ENCODE measurements at places on chromosomes 2 and 18.
A peak's percentile ranks its signal among the peaks of the same experiment; 100 is the strongest.

DNA sequence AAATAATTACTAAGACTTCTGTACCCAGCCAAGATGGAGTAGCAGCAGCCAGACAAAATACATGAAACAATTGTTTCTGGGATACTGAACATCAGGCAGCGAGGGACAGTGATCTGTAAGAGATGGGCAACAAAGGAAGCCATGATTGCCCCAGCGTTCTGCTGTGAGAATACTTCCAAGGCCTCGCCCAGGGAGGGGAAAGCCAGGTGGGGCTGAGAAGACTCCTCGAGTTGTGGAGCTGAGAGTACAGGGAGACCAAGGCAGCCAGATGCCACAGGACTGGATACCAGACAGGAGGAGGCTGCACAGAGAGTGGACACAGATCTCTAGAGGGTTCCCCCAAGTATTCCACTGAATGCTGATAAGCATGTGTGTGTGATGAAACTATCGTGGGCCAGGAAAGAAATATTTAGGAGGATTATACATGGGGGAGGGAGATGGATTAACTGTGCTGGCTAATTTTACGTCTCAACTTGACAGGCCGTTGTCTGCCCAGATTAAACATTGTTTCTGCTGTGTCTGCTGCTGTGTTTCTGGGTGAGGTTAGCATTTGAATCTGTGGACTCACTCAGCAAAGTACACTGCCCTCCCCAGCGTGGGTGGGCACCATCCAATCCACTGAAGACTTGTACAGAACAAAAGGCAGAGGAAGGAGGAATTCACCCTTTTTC, 10.2 kb upstream of the LIMS2 start:
- no peak for DNase-seq

DNA sequence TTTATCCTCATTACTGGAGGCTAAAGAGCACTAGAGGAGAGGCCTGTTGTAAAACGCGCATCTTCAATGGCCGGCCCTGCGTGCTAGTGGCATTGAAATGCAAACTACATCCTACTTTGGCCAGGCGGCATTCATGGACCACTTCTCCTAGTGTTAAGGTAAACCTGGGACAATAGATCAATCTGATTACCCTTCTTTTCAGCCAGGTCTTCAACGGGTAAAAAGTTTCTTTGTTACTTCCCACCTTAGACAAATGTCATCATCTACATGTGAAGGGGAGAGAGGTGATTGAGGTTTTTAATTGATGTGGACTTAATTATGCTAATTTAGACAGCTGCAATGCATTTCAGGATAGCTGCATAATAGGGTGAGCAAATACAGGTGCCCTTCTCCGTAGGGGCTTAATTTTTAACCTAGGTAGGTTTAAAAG, 628.0 kb downstream of the ZEB2 start:
- DNase-seq, result no peak

GRCh38 chr2:188974164-188974563, at the start of gene COL3A1:
TSS of gene COL3A1 (plus strand) at chr2:188974373. CDS start at chr2:188974490, 117 bp downstream.
- no peak for DNase-seq

GRCh38 chr18:12989397-12990122, 1.6 kb upstream of the CEP192 start:
- DNase-seq, result no peak

DNA sequence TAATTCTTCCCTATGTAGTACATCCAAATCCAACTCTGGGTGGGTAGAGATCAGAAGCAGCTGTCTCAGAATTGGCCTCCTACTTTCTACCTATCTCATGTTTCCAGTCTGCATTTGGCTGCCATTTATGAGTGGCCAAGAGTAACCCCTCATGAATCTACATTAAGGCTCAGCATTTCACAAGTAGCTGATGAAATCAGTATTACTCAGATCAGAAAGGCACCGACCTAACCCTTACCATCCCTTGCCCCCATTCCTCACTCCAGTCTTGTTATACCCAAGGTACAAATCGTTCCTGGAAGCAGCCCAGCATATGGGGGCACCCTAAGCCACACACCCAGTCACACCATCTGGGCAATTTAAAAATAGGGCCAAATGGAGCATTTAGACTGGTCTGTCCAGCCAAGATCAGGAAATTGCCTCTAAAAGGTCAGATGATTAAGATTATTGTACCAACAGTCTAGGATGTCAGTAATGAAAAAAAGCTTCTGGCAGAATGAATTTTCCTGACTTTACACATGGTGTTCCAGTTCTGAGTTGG, 37.1 kb downstream of the CD28 start:
- DNase-seq, result no peak

DNA sequence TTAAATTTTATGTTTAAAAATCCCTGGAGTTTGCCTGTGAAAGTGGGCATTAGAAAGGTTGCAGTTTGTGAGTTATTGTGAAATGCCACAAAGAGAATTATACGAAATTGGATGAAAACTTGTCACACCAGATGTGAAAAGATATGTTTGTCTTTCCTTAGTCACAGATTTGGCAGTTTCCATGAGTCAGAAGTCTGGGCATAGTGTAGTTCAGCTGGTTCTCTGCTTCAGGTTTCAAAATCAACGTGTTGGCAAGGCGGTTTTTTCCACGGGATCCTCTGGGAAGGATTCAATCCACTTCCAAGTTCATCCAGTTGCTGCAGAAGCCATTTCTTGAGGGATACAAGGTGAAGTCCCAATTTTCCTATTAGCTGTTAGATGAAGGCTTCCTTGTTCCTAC, 658.0 kb upstream of the CDH2 start:
- DNase-seq, result no peak

DNA sequence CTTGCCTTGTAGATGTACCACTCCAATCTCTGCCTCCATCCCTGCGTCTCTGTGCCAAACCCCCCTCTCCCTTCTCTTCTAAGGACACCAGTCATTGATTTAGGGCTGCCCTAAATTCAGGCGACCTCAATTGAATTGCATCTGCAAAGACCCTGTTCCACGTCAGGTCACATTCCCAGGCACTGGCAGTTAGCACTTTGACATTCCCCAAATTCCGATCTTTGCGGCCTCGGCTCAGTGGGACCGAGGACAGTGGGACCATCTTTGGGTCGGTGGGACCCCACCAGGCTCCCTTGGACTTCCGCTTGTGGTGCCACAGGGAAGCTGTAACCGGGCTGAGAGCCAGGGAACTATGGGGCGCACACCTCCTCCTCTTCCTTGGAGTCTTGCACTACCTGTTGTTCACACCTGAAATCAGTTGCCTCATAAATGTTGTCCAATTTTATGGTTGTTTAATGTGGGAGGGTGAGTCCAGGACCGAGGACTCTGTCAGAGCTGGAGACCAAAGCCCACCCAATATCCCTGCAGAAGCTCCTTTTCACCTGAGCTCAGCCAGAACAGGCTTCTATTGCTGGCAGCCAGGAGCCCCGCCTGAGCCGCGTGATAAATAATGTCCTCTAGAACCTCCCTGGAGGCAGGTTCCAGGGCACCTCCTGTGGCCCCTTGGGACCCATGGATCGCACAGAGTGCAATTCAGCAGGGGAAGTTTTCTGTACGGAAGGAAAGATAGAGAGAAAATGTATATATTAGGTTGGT, 271.6 kb downstream of the EIPR1 start:
- no peak for DNase-seq

DNA sequence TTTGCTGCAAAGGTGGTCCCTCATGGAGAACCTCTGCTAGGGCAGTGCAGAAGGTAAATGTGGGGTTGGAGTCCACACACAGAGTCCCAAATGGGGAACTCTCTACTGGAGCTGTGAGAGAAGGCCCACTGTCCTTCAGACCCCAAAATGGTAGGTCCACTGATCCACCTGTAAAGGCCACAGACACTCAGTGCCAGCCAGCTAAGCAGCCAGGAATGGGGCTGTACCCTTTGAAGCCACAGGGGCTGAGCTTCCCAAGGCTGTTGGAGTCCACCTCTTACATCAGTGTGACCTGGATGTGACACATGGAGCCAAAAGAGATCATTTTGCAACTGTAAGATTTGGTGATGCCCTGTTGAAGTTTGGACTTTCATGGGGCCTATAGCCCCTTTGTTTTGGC, 252.4 kb upstream of the GULP1 start:
- no peak for DNase-seq

- DNase-seq, result no peak
These were observed 35.8 kb upstream of the EML6 start for GRCh38 chr2:54687595-54688152.

GRCh38 chr2:74778381-74779264, 55.3 kb upstream of the HK2 start:
- peak; percentile 17 for DNase-seq

GRCh38 chr2:69465513-69466456, 28.6 kb upstream of the NFU1 start:
- no peak for DNase-seq

DNA sequence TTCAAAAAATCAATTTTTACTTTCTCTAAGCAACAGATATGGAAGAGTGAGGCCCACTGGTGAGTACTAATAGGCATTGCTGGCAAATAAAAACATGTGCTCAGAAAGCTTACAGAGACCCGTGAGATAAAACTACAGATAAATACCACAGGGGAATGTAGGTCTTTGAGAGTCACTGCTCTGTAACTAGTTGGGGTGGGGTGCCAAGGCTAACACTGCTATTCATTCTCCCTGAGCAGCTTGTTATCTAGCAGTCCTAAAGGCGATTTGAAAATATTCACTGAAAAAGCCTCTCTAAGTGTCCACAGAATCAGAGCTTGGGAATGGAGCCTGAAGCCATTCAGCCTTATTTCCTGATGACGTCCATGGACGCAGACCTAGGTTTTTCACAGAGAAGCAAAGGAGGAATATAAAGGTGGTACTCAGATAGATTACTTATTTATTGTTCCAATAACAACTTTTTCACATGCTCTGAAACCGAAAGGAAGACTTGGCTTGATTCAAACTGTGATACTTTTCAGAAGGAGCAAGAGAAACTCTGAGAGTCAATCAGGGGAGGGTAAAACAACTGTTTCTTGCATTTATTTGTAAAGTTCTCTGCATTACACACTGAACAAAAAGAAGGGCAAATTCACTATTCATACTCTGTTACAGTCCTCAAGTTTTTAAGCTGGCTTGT, 188.4 kb downstream of the PPP1R1C start:
- no peak for DNase-seq

All from T-helper 2 cell (primary cell).